ENCODE measurements at places on chromosomes 13 and 19. TPM values are rescaled to one million over a fixed set of nuclear protein-coding genes. Genes with fewer than 3 reads are reported as not detected.

The ZSCAN4 gene
- not detected for total RNA-seq

The LGI4 gene
- 11.3 TPM for total RNA-seq

The SPRY2 gene
- 40.1 TPM for total RNA-seq

The EPN1 gene
- 33.8 TPM for total RNA-seq

The NKPD1 gene
- 0.63 TPM for total RNA-seq

The KRTDAP gene
- total RNA-seq = not detected

The AMH gene
- 2.2 TPM for total RNA-seq

The ZIC2 gene
- 1.9 TPM for total RNA-seq

The GPR180 gene
- total RNA-seq = 10.0 TPM

The FGF21 gene
- total RNA-seq = not detected

The PCDH9 gene
- total RNA-seq = 126 TPM

The GJA3 gene
- total RNA-seq = not detected

The ANO8 gene
- total RNA-seq = 53.8 TPM

The RPL21 gene
- 534 TPM for total RNA-seq

The NLRP4 gene
- not detected for total RNA-seq

The ANKRD24 gene
- 14.7 TPM for total RNA-seq

The SULT2A1 gene
- not detected for total RNA-seq

Measured in parietal lobe (tissue), 2 donors.